ENCODE measurements at places on chromosomes 3 and 15.

GRCh38 chr3:179541094-179541493 lies 21.6 kb upstream of the ACTL6A start:
- DNase-seq: no peak

DNA sequence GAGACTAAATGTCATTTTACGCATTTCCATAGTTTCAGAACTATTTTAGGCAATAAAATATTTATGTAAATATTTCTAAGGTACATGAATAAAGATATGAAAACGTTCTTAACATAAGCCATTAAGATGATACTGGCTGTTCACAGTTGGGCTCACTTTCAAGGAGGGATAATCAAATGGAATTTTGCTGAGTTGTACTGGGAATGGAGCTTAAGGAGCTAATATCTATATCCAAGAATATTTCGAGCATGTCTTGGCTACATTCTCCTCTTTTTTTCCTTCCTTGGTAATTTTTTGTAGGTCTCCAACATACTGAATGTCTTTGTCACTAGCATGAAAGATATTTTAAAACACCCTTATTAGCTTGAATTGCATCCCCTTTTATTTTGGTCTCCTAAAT lies 383.4 kb downstream of the RAP2B start:
- DNase-seq: no peak

GRCh38 chr3:14823910-14824629 lies 5.3 kb downstream of the FGD5 start:
- DNase-seq: no peak

- DNase-seq: no peak
Observed at GRCh38 chr3:55555873-55556618, 68.9 kb upstream of the WNT5A start.

DNA sequence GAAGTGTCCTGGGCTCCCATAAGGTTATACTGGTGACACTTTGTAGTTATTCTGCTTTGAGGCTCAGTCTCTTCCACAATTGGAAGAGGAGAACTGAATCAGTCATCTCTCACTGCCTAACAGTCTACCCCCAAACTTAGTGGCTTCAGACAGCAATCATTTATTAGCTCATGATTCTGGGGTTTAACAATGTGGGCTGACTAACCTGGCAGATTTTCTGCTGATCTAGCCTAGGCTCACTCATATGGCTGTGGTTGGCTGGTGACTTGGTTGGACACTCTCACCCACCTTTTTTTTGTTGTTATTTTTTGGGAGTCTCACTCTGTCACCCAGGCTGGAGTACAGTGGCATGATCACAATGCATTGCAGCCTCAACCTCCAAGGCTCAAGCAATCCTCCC lies 7.1 kb downstream of the GPD1L start:
- DNase-seq: no peak

GRCh38 chr3:140760324-140761075 lies 82.6 kb downstream of the TRIM42 start:
- no peak for DNase-seq
